ENCODE measurements at places on chromosomes 1 and 21.

- no peak for DNase-seq
These were observed 256.9 kb downstream of the GPATCH2 start for GRCh38 chr1:217373761-217374701.

DNA sequence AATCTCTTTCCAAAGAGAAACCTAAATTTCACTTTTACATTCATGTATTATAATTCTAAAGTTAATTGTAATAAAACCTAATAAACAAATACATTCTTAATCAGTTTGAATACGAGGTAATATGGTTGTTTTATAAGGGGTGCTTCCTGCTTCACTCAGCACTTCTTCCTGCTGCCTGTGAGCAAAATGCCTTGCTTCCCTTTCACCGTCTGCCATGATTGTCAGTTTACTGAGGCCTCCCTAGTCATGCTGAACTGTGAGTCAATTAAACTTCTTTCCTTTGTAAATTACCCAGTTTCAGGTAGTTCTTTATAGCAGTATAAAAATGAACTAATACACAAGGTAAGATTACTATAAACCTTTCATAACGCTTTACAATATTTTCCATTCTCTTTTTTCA lies 491.1 kb upstream of the LRRC7 start:
- no peak for DNase-seq

- DNase-seq: no peak
These were observed 16.0 kb upstream of the EPS15 start for GRCh38 chr1:51535006-51535592.

GRCh38 chr1:152111515-152111968 lies 3.7 kb downstream of the TCHH start:
- no peak for DNase-seq
